Fibroblast of lung (primary cell): ENCODE measurements at places on chromosomes 4 and X. TPM values are rescaled to one million over a fixed set of nuclear protein-coding genes. Genes with fewer than 3 reads are reported as not detected.

The GJB1 gene
- total RNA-seq, result not detected in 2 replicates

- H3K27me3 ChIP-seq, result peaks cover 89% of the 10 kb centered on the region
- H3K36me3 ChIP-seq, result no peaks in the 10 kb centered on the region
- DNase-seq, result no peak
- H3K4me1 ChIP-seq, result no peaks in the 10 kb centered on the region
- no peak overlapping the region for H3K27ac ChIP-seq
Observed at GRCh38 chr4:13539047-13539618, 5.2 kb downstream of the NKX3-2 start.

- no peak overlapping the region for H3K4me3 ChIP-seq
- no peaks in the 10 kb centered on the region for H3K4me1 ChIP-seq
- no peaks in the 10 kb centered on the region for H3K36me3 ChIP-seq
- no peak overlapping the region for H3K27ac ChIP-seq
- no peaks in the 10 kb centered on the region for H3K27me3 ChIP-seq
- DNase-seq, result peak; percentile 7
Observed at GRCh38 chr4:105356194-105356593, 117.7 kb downstream of the PPA2 start.

The AWAT2 gene
- not detected in 2 replicates for total RNA-seq

- H3K4me1 ChIP-seq, result no peaks in the 10 kb centered on the region
- H3K27me3 ChIP-seq, result no peaks in the 10 kb centered on the region
- no peaks in the 10 kb centered on the region for H3K36me3 ChIP-seq
Observed at GRCh38 chr4:118012142-118012541, 22.1 kb upstream of the NDST3 start.
